NCI-H1930 (cell line): ENCODE measurements at places on chromosomes 2 and 18.

- DNase-seq: no peak
Measured at GRCh38 chr2:143802871-143803650, 673.8 kb downstream of the ARHGAP15 start.

DNA sequence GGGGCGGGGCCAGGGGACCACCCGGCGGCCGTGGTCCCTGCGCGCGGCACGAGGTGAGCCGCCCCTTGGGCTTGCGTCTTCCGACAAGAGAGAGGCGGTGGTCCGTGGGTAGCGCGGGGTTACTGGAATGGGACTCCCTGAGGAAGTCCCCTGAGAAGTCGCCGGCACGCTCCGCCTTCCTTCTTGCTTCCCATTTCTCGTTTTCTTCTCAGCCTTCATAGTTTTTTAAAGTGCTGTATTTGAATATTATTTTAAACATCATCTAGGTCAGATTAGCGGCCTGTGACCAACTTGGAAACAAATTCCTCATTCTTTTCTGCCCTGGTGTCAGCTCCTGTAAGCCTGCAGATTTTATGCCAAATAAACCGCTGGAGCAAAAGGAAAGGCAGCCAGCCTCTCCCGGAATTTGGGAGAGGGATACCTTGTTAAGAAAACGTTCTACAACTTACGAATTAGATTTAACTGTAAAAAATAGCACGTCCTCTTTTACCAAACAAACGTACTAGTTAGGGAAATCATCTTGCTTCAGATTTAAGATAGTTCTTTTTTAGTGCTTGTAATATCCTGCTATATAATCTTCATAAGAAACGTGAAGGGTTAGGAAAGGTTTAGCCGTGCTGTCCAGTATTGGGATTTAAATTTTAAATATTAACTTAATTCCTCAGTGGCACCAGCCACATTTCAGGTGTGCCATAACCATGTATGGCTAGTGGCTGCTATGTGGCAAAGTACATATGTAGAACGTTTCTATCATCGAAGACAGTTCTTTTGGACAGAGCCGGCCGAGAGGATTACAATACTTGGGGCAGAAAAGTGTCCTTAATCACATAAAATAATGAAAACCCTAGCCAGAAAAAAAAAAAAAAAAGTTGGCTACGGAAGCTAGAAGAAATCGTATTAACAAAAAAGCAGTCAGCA lies 628 bp upstream of the PTPN2 start:
- DNase-seq: no peak

- no peak for DNase-seq
Measured at GRCh38 chr18:13464432-13465123, 246.0 kb downstream of the LDLRAD4 start.

GRCh38 chr2:217286833-217287232 lies 427.0 kb upstream of the TNP1 start:
- DNase-seq: no peak

GRCh38 chr2:190903693-190904450 lies 23.3 kb downstream of the GLS start:
- no peak for DNase-seq

GRCh38 chr2:101162561-101163330 lies 11.6 kb upstream of the TBC1D8 start:
- no peak for DNase-seq

GRCh38 chr2:173524256-173524955 lies 169.7 kb downstream of the CDCA7 start:
- DNase-seq: no peak

- DNase-seq: no peak
Measured at GRCh38 chr2:73128841-73129535, 16.2 kb upstream of the RAB11FIP5 start.

GRCh38 chr2:216082117-216082711 lies 495 bp downstream of the TMEM169 start:
- no peak for DNase-seq

- DNase-seq: no peak
Measured at GRCh38 chr2:26462100-26462499, 15.8 kb downstream of the OTOF start.

DNA sequence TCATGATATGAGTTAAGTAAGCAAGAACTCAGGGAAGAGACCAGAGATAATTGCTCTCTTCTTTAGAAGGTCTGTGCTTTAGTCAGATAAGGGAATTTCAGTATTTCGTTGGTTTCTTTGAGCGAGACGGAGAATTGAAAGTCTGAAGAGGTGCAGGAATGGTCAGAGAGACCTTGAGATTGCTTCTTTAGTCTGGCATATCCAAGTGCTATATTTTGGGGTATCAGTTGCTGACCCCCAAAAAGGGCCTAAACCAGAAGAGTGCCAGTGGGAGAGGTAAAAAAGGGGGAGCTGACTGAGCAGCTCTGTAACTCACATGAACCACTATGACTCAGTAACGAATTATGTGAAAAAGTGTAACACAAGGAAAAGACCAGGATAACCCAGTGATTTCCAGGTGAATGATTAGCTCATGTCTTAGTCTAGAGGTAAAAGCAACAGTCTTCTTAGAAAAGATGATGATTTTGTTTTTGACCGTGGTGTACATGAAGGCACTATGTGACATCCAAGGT lies 932.9 kb downstream of the TDRD15 start:
- DNase-seq: no peak

DNA sequence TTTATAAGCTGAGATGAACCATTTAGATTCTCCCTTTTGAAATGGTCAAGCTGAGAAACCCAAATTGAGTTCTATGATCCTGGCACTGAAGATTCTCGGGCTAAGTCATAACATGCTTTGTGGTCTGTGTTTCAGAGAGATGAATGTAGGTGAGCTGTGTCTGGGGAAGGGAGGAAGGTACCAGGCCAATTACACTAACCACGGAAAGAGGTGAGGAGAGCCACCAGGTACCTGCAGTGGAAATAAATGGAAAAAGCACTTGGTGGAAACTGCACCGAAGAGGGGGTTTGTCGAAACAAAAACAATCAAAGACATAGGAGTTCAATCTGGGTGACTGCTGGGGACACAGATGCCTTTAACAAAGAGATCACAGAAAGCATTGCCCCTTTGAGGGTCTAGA lies 963 bp upstream of the MRPL44 start:
- DNase-seq: no peak

DNA sequence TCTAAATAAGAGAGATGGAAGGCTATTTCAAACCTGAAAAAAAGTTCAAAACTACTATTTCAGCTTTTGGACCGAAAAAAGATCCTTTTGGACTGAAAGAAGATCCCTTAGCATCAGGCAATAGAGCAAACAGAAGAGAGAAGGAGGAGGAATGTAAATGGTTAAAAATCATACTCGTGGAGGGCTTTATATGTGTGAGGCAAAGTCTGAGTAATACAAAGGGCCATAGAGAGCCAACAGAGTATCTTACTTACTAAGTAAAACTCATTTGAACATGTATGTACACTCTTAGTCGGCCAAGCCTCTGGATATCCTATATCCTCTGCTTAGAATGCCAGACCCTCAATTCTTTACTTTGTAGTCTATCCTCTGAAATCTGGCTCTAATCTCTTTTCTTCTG lies 55.7 kb downstream of the ITSN2 start:
- no peak for DNase-seq

- peak; percentile 44 for DNase-seq
Measured at GRCh38 chr2:221197225-221197856, 374.8 kb downstream of the EPHA4 start.

- DNase-seq: no peak
Measured at GRCh38 chr2:45625824-45626223, 14.8 kb upstream of the SRBD1 start.

DNA sequence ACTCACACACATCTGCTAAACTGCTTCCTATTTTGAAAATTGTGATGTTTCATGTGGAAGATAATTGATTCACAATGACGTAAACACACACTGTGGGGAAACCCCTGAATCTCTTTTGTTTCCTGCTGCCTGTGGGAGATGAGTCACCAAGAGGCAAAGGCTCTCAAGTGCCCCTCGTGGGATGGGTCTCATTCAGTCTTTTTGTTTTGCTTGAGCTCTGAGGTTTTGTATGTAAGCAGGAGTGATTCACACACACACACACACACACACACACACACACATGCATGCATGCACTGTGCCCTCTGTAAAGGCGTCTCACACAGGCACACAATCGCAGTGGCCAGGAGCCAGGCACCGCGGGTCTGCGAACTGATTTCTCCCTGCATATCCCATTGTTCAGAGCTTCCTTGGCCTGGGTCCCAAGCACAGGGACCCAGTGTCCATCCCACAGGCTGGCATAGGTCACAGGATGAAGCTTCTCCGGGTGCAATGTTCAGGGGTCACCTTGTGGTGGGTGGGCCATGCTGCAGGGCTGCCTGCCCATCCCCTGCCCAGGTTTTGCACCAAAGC lies 12.1 kb upstream of the ARHGEF4 start:
- DNase-seq: peak; percentile 49

DNA sequence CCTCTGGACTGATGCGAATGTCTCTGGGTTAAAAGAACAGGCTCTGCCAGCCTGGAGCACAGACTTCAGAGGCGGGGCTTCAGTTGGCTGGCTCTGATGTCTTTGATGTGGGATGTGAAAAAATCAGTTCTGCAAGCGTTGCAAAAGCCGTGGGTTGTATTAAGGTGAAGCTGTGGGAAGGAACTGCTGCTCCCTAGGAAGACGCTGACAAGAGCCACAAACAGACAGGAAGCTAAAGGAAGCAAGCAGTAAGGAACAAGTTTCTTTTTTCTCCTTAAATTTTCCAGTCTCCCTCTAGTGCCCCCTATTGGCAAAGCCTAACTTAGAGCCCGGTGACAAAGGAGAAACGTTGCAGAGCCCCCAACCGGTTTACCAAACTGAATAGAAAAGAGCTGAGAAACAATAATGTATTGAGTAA lies 239.0 kb downstream of the CCDC178 start:
- no peak for DNase-seq

DNA sequence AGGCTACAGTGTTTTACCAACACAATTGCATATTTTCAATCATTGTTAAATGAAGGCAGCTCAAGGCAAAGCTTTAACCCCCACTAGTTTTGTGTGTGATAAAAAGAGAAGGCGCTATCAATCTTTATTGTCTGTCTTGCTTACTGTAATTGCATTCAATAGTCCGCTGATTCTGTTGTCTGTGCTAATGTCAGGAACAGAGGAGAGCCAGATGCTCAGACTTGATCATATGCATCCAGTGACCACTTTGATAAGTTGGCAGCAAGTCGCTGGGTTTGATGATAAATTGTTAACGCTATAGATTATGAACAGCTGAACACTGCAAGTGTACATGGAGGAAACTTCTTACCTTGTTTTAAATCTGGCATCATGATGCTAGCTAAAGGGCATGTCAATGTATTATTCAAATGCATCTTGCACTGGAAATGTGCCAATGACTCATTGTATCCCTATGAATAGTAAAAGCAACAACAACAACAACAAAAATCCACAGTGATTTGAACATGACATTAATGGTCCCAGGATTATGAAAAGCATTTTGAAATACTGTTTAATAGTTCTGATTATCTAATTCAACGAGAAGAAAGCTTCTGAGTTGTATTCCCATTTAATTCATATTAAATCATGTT lies 423.5 kb upstream of the FANCL start:
- peak; percentile 45 for DNase-seq

- DNase-seq: peak; percentile 32
Measured at GRCh38 chr2:41853427-41854191, 194.2 kb upstream of the PKDCC start.

DNA sequence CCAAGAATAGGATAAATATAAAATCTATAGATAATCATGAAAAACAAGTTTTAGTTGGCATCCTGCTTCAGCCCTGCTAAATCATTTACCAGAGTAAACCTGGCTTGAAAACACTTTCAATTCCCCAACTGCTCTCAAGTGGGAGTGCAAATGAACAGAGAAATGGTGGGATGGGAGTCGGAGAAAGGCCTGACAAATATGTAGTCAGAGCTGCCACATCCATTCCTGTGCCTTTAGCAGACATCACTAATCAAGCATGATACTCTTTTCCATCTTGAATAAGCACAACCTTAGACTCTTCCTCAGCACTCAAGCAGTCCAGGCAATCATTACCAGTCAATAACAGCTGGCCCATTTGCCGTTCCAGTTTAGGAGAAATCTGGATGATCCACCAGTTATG lies 101.3 kb downstream of the ANKRD44 start:
- DNase-seq: no peak

GRCh38 chr2:215883799-215884198 lies 129.6 kb downstream of the MREG start:
- no peak for DNase-seq

GRCh38 chr2:46006473-46007025 lies 290.7 kb upstream of the EPAS1 start:
- DNase-seq: no peak

GRCh38 chr18:22169889-22170420 lies 566 bp downstream of the GATA6 start:
- no peak for DNase-seq

DNA sequence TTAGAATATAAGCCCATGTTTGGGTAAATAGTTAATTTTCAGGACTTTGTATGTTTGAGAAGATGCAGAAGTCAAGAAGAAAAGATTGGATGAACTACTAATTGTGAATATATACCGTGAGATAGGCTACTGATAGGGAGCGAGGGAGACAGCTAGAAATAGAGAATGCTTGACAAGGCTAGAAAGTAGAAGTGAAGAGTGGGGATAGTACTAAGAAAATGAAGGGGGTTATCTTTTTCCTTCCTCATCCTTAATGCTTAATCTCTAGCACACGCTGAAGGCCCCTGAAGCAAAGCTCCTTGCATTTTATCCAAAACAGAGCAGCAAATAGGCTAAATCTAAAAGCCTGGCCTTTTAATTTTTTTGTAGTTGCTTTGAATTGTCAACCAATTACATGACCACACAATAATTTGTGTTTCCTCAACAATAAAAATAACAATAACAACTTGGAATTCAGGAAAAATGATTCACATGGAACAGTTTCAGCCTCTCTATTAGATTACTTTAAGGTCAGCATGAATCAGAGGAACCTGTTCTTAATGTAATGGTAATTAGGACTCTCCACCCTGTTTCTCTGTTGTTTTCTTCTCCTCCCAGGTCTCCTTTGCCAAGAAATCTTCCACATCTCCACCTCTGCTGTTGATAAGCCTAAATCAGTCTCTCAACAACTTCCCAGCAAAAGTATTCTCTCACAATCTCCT lies 1071.3 kb upstream of the ZEB2 start:
- no peak for DNase-seq

DNA sequence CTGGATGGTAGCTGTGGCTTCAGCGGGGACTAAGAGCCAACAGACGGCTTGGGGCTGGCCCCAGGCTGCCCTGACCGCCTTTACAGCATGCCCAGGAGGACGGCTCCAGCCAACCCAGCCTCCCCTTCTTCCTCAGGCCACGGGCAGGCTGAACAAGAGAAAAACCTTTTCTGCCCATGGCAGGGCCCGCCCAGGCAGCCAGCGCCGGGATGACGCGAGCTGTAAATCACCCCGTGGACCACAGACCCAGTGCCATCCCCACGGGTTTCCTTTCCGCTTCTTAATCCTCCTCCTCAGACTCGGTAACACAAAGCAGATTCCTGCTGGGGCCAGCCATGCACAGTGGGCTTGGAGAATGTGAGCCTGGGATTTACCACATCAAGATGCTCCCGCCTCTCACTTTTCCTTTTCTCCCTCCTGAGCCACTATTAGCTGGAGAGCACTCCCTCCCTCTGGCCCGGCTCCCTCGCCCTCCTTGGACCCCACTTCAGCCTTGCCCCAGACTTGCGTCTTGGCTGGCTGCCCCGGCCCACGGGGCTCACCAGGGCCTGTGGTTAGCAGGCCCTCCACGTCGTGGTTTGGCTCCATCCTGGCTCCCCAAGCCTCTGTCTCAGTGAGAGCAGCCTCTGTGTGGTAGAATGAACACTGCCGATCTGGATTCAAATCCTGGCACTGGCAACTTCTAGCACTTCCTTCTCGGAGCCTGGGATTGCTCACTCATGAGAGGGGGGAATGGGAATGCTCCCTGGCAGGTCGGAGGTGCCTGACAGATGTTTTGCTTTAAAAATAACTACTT lies 31.4 kb downstream of the ATOH8 start:
- no peak for DNase-seq
